ENCODE measurements at places on chromosomes 2 and 18.

DNA sequence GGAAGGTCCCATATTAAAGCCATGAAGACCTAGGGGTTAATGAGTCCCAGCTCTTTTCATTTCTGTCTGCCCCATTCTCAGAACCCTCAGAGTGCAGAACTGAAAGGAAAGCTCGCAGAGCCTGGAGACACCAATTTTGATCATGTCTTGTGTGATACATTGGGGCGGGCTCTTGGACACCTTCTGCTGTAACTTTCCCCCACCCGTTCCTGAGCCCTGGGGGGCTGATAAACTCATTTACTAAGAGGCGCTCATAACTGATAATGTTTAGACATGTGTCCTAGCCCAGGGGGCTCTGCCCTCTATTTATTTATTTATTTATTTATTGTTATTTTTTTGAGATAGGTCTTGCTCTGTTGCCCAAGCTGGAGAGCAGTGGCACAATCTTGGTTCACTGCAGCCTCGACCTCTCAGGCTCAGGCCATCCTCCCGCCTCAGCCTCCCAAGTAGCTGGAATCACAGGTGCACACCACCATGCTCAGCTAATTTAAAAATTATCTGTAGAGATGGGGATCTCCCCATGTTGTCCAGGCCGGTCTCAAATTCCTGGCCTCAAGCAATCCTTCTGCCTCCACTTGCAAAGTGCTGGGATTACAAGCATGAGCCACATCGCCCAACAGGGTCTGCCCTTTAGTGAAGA lies 72.4 kb upstream of the HAAO start:
- DNase-seq = no peak

DNA sequence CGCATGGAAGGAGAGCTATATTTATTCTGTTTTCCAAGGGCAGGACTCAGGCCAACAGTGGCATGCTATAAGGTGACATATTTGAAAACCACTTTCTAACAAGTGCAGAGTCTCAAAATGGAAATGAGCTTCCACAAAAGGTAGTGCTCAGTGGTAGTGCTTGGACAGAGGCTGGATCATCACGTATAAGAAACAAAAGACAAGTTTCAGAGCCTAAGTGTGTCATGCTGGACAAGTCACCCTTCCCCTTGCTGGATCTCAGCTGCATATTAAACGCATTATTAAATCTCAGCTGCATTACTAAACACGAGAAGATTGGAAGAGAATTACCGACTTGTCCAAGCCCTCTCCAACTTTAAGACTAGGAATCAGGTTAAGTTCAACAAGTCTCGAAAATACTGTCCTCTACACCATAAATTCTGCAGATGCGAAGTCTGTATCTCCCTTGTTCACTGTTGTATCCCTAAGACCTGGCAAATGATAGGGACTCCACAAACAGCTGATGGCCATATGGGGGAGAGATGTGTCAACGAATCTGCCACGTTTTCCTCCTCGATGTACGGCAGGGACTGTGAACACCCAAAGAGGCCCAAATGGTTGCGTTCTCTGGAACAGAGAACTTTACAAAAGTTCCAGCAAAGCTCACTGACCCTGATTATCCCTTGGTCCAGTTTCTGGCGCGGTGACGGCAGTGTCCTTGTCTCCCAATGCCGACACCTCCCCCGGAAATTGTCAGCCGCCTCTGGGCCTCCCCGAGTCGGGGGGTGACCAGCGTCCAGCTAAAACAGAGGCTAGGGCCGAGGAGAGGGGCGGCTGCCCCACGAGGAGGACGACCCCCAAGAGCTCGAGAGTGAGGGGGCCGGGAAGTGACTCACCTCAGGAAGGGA lies 611 bp downstream of the NOL10 start:
- DNase-seq = peak; percentile 31

GRCh38 chr2:147231607-147232006 lies 613.2 kb upstream of the ACVR2A start:
- no peak for DNase-seq

DNA sequence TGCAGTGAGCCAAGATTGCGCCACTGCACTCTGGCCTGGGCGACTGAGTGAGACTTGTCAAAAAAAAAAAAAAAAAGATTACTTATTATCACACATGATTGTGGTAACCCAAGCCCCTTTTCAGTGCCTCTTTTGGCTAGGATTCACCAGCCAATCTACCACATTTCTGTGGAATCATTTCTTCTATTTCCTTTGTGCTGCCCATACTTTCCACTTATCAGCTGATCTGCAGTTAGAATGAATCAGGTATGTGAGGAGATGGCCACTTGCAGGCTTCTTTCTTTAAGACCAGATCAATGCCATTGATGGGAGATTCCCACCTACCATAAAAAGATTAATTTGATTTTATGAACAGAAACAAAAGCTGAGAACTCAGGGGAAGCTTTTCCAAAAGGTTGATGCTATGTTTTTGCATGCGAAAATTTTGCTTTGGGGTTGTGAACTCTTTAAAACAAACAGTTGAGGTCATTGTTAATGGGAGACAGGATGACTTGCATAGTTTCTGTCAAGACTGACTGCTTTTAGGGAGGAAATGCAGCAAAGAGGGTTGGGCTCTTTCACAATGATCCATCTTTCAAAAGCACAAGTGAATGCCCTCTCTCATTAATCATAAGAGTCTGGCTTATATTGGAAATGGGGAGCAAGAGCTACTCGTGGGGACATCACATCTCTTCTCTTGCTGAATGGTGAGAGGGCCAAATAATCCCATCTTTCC lies 66.9 kb upstream of the CYP26B1 start:
- no peak for DNase-seq

DNA sequence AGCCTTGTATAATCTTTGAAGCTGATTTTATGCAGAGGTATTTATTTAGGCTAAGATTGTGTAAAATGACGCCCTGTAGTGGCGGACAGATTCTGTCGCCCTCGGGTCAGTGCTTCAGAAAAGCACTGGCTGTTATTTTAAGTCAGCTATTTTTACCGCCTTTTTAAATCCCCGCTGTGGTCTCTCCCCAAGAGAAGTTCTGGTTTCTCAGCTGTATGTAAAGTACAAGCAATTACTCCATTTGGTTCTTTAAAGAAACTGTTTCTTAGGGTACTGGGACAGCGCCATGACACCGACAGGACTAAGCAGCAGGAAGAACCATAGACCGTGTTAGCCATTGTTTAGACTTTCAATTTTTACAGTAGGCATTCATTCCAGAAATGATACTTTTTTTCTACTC lies 65.0 kb downstream of the UGGT1 start:
- no peak for DNase-seq

- peak; percentile 64 for DNase-seq
Measured at GRCh38 chr18:23143016-23143814, 7.9 kb downstream of the CABLES1 start.

DNA sequence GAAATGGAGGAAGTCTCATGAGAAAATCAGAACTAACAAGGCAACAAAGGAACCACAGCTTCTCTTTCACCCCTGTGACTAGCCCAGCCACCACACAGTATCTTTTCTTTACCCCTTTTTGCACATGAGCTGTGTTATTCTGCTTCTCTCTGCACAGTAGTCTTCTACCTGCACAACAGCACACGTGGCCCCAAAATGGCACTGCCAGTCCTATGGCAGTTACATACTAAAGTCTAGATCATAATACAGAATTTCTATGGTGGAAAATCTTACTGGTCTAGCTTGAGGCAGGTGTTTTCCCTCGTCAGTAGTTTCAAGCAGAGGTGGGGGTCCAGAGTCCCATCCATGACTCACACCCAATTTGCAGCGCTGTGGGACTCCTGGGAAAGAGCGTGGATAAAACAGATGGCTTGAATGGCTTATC lies 177.7 kb downstream of the DIS3L2 start:
- DNase-seq = no peak

DNA sequence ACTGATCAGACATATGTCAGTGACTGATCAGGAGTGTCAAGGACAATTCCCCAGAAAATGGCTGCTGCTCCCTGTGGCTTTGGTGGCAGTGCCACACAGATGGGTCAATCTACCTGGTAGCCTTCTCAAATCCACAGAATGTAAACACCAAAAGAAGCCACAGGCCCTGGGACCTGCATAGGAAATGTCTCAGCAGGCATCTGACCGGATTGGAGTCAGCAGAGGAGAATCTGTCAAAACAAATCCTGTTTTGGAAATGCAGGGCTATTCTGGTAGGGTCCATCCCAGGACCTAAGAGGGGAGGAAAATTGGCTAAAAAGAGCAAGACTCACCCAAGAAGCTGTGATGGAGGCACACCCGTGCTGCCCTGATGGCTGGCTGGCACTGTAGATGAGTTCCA lies 189.7 kb downstream of the TMEM247 start:
- no peak for DNase-seq

GRCh38 chr2:222521099-222521498 lies 96.8 kb downstream of the SGPP2 start:
- DNase-seq = no peak

DNA sequence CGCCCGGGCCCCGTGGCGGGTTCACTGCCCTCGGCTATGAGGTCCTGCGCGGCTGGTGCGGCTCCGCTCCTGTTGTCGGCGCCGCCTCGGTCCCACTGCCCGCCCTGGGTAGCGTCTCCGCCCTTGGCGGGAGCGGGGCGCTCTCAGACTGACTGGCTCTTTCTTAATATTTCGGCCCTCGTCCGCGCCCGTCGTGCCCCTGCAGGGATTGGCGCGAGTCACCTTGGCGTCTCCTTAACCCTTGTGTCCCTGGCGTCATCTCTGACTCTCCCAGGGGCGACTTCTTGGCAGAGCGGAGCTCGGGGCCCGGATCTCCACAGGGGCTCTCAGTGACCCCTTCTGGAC lies 1.3 kb downstream of the PTMA start:
- peak; percentile 54 for DNase-seq
